ENCODE measurements at places on chromosomes 1 and 21. TPM values are rescaled to one million over a fixed set of nuclear protein-coding genes. Genes with fewer than 3 reads are reported as not detected.

- H3K4me3 ChIP-seq = no peak overlapping the region
- DNase-seq = no peak
- no peaks in the 10 kb centered on the region for H3K27me3 ChIP-seq
- H3K27ac ChIP-seq = no peak overlapping the region
- no peaks in the 10 kb centered on the region for H3K4me1 ChIP-seq
- peaks cover 71% of the 10 kb centered on the region for H3K36me3 ChIP-seq
Measured at GRCh38 chr1:92653605-92654381, 131.1 kb downstream of the EVI5 start.

CYYR1 gene
- 20.8 TPM for total RNA-seq

TLCD4 gene
- total RNA-seq = 6.2 TPM

DNA sequence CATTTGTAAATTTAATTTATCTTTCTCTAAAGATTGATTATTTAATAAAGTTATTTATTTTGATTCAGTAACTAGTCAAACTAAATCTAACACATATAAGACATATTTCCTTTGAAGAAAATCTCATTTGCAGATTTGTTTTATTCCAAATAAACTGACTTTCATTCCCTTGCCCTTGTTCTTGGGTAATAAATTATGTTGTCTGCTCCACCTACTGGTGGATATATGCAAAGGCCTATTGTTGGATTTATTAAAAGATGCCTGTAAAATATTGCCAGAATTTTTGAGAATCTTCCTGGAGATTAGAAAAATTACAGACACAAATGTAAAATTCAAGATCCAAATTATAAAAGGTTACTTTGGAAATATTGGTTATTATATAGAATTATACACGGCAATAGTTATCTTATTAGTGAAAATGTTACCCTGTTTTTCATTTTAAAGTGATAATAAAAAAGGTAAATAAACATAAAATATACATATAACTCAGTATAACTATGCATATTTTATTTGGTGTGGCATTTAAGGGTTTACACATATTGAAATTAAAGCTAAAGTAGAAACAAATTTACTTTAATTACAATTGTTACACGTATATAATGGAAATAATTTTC lies 116.1 kb downstream of the SPATA17 start:
- H3K27ac ChIP-seq = no peak overlapping the region
- no peaks in the 10 kb centered on the region for H3K27me3 ChIP-seq
- no peak for DNase-seq
- H3K36me3 ChIP-seq = no peaks in the 10 kb centered on the region

TCHHL1 gene
- total RNA-seq = not detected

- H3K4me1 ChIP-seq = peaks cover 14% of the 10 kb centered on the region
- H3K36me3 ChIP-seq = no peaks in the 10 kb centered on the region
Measured at GRCh38 chr1:156420205-156421061, 51.4 kb downstream of the RHBG start.

DNA sequence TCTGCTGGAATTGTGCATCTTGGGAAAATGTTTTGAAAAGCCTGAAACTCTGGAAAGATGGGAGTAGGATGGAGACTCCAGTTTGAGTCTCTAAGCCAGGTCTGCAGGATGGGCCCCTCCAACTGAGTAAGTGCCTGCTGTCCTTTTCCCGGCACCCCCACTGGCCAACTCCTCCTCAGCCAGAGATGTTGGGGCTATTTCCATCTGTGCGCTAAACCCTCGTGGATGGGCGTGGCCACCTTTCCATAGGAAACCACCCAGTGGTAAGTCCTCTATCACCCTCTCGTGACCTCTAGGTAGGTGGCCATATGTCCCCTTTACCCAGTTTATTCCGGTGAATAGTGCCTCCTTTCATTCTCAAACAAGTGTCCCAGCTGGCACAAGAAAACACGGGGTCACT lies 250.9 kb downstream of the TOMM20 start:
- H3K4me3 ChIP-seq = no peak overlapping the region
- H3K27me3 ChIP-seq = no peaks in the 10 kb centered on the region
- no peak for DNase-seq
- no peaks in the 10 kb centered on the region for H3K36me3 ChIP-seq
- H3K27ac ChIP-seq = no peak overlapping the region

- no peak overlapping the region for H3K4me3 ChIP-seq
- no peak overlapping the region for H3K27ac ChIP-seq
- no peaks in the 10 kb centered on the region for H3K36me3 ChIP-seq
- peaks cover 9% of the 10 kb centered on the region for H3K27me3 ChIP-seq
Measured at GRCh38 chr1:7572654-7573152, 198.4 kb upstream of the VAMP3 start.

DNA sequence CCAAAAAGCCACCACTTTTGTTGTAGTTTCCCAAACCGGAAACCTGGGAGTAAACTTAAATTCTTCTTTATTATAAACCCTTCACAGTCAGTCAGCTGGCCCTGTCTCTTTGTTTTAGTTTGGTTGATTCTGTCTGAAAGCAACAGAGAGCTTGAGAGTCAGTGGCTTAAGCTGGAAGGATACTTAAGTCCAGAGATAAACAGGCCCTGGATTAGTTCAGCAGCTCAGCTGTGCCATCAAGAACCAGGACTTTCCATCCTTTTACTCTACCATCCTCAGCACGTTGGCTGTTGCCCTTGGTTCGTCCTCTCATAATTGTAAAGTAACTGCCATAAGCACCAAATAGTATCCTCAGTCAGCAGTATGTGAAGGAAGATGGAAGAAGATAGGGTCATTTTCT lies 4.5 kb downstream of the DESI2 start:
- no peak overlapping the region for H3K4me3 ChIP-seq
- no peaks in the 10 kb centered on the region for H3K27me3 ChIP-seq
- peaks cover 34% of the 10 kb centered on the region for H3K36me3 ChIP-seq

MROH9 gene
- total RNA-seq = not detected

DNA sequence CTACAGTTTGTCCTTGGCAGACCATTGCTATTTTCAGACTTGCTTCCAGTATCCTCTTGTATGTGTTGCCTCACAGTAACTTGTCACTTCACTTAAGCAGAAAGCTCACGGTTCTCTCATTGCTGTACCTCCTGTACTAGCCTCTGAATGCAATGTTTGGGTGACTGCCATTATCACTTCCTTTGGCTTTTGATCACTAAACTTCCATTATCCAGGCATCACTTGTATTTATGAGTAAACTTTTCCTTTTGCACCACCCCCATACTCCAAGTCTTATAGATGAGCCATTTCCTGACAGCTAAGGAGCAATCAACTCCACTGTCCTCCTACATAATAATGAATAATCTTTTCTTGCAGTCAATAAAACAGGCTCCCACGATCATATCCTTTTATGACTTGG lies 255.3 kb downstream of the PDE4B start:
- H3K4me1 ChIP-seq = no peaks in the 10 kb centered on the region
- no peaks in the 10 kb centered on the region for H3K36me3 ChIP-seq
- no peak overlapping the region for H3K4me3 ChIP-seq
- no peak for DNase-seq
- H3K27ac ChIP-seq = no peak overlapping the region

DNA sequence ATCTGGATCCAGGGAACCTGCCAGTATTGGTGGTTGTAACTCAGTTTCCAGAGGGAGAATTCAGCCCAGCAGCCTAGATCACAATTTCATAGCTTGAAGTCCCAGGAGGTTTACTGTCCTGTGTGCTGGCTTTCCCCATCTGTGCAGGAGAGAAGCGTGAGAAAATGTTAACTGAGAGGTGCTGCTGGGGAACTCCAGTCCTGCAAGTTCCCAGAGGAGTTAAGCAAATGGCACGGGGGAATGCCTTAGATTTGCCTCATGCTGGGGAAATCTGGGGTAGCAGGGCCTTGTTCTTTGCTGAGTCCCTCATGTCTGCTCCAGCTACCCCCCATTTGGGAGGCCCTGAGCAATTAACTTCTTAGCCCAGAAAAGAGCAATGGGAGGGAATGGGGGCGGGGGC lies 25.1 kb upstream of the SLAMF6 start:
- peaks cover 15% of the 10 kb centered on the region for H3K27me3 ChIP-seq
- DNase-seq = no peak
- no peak overlapping the region for H3K27ac ChIP-seq
- no peak overlapping the region for H3K4me3 ChIP-seq
- H3K36me3 ChIP-seq = no peaks in the 10 kb centered on the region
- H3K4me1 ChIP-seq = peaks cover 2% of the 10 kb centered on the region

ZNF683 gene
- total RNA-seq = not detected

GRCh38 chr21:36735201-36735515 lies 36.2 kb downstream of the SIM2 start:
- peaks cover 3% of the 10 kb centered on the region for H3K36me3 ChIP-seq
- no peak for DNase-seq
- no peaks in the 10 kb centered on the region for H3K4me1 ChIP-seq
- no peak overlapping the region for H3K4me3 ChIP-seq
- no peak overlapping the region for H3K27ac ChIP-seq

DNA sequence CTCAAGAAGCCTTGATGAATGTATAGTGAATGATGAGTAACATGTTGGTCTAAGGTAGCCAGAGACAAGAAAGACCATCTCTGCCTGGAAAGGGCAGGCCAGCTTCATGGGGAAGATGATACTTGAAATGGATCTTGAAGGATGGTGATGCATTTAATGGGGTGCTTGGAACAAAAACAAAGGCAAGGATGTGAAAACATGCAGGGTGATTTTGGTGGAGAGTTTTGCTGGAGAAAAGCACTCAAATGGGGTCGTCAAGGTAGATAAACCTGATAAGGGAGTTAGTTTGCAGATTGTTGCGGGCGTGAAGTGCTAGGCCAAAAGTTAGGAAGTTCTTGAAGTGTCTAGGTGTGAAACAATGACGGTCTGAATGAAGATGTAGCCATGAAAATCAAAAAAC lies 205.4 kb downstream of the HLX start:
- no peak overlapping the region for H3K4me3 ChIP-seq
- peaks cover 60% of the 10 kb centered on the region for H3K27me3 ChIP-seq
- H3K27ac ChIP-seq = no peak overlapping the region
- no peaks in the 10 kb centered on the region for H3K36me3 ChIP-seq
- H3K4me1 ChIP-seq = peaks cover 20% of the 10 kb centered on the region

DNA sequence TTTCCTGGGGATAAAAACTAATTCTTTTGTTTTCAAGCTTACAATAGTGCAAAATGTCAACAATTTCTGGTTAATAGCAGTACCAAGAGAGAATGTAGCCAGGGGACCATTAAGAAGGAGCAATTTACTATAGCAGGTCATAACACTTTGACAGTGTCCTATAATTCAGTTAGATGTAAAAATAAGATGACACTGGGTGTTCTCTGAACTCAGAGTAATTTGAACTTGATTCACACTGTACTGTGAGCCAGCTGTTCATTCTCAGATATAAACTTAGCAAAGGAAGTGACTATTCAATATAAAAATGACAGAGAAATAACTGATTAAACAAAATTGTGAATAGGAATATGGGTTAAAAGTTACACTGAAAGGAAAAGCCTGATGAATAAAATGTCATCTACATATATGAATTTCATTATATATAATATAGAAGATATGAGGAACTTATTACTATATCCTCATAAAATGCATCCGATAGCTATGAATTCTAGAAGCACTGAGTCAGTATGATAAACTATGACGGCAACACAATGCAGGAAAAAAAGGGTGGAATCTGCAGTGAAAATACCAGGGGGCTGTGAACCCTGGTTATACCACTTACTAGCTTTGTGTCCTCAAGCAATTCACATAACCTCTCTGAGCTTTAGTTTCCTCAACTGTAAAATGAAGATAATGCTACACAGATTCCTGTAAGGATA lies 135.9 kb downstream of the ACBD6 start:
- H3K27ac ChIP-seq = no peak overlapping the region
- peaks cover 4% of the 10 kb centered on the region for H3K4me1 ChIP-seq
- H3K36me3 ChIP-seq = peaks cover 4% of the 10 kb centered on the region
- no peaks in the 10 kb centered on the region for H3K27me3 ChIP-seq
- H3K4me3 ChIP-seq = no peak overlapping the region

C1orf167 gene
- not detected for total RNA-seq

Measured in mesothelial cell of epicardium (in vitro differentiated cells).